ENCODE measurements at places on chromosomes 1 and 21.

DNA sequence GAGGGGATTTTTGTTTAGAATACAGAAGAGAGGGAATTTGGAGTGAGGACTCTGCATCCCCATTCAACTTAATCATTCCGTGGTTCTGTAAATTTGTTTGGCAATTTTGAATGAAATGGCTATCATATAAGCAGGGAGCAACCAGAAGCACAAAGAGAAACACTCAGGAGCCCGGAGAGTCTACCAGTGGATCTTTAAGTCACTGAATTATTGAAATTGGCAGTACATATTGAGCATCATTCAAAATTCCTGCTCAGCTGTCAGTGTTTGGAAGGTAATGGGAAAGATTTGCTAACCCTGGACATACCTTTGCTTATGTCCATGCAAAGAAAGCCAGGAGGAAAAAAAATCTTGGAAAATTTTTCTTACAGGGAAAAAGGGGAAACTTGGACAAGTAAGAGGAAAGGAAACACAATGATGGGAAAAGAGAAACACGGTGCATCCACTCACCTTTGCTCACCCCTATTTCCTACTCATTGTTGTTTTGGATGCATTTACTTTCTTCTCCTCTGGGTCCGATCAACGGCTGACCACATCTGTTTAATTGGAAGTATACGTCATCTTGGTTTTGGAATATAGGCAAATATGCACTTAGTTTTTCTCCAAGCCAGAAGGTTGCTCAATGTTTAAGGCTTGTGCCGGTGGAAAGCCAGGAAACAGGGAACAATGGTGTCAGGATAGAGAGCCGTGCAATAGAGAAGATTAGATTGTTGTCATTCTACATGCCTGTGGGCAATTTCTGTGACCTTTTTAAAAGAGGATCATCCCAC lies 243.0 kb upstream of the LYPLAL1 start:
- DNase-seq, result no peak

GRCh38 chr1:205810448-205811157 lies 2.4 kb downstream of the SLC41A1 start:
- DNase-seq, result no peak

DNA sequence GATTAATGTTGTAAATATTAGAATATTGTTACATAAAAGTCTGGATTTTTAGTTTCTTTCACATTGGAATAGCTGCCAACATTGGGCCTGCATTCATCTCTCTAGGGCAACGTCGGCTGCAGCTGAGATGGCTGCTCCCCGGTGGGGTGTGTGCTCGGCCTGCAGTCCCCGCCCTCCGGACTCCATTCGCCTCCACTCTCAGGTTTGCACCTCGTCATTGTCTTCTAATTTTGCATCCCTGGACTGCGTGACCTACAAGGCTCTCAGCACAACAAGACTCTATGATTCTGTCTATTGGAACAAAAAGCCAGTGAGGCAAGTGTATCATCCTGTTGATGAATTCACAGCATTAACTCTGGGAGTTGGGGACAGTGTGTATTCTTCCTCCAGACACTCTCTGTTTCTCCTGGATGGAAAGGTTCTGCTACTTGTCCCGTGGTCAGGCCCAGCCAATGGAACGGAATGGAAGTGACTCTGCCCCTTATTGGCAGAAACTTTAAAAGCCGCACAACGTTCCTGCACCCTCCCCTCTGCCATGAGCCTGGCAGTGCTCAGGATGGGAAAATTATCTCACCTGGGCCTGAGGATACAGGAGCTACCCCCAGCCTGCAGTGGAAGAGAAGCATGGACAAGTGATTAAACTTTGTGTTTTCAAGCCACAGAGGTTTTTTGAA lies 105.0 kb upstream of the SAMD11 start:
- DNase-seq, result no peak

GRCh38 chr1:39392851-39393573 lies 98.4 kb upstream of the BMP8A start:
- DNase-seq, result no peak

DNA sequence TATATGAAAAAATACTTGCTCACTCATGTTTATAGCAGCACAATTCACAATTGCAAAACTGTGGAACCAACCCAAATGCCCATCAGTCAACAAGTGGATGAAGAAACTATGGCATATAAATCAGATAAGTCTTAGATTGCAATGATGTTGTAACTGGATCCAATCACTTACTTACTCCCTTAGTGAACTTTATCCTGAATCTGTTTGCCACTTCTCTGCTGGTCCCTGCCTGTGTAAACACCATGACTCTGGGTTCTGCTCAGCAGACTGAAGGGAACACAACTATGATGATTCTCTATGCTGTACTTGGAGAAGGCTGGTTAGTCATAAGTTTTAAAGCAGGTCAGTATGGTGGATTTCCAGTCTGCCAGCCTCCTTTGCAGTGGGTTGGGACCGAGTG lies 391.2 kb downstream of the RWDD3 start:
- DNase-seq, result no peak

DNA sequence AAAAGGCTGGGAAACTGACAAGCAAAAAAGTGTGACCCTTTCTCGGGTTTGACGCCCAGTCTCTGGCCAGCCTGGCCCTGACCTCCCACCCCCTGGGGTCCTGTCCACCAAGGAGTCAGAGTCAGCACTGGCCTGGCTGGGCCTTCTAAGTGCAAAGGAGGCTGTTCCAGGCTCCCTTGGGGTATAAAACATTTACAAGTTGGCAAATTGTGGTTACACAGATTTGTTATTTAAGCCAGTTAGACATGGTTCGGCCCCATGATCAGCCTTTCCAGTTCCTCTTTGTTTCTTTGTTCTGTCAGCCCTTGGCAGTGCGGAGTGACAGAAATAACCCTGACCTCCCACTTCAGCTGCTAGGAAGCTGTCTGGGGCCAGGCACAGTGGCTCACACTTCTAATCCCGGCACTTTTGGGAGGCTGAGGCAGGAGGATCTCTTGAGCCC lies 161.6 kb upstream of the RAB4A start:
- DNase-seq, result no peak

DNA sequence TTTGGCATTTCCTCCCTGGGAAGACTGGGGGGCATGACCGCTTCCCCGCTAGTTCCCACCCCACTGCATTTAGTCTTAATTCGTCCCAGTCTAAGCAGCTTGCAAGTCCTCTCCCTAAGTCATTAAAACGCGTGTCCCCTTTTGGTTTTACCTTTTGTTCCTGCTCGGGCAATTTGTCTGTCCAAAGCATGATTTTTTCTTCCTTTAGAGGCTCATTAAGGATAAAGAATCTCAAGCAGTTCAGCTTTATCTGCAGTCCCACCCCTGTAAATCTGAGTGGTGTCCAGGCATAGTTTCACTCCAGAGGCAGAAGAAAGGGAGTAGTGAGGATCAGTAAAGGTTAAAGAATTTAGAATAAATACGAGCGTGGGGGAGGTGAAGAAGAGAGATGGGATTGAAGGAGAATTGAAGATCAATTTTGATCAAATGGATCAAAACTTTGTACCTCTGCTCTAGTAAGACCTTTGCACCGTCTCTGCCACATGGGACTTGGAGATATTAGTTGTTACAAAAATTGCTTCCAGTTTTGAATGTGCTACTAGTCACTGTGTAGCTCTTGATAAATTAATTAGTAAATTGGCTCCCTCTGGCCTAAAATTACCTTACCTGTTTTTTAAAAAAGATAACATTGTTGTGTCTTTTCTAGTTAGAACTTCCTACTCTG lies 989 bp upstream of the ETV3 start:
- DNase-seq, result no peak

GRCh38 chr1:153958961-153959260 lies 499 bp upstream of the CRTC2 start:
- DNase-seq, result no peak

- DNase-seq, result no peak
These were observed 1150.9 kb downstream of the MRPL39 start for GRCh38 chr21:24456358-24456757.

GRCh38 chr1:25991937-25992688 lies 5.8 kb downstream of the PAFAH2 start:
- DNase-seq, result no peak

All from nephron progenitor cell (in vitro differentiated cells).